NCI-H1694 (cell line): ENCODE measurements at places on chromosomes 5 and 9.

- no peak for DNase-seq
These were observed 39.2 kb downstream of the NSG2 start for GRCh38 chr5:174084691-174085154.

DNA sequence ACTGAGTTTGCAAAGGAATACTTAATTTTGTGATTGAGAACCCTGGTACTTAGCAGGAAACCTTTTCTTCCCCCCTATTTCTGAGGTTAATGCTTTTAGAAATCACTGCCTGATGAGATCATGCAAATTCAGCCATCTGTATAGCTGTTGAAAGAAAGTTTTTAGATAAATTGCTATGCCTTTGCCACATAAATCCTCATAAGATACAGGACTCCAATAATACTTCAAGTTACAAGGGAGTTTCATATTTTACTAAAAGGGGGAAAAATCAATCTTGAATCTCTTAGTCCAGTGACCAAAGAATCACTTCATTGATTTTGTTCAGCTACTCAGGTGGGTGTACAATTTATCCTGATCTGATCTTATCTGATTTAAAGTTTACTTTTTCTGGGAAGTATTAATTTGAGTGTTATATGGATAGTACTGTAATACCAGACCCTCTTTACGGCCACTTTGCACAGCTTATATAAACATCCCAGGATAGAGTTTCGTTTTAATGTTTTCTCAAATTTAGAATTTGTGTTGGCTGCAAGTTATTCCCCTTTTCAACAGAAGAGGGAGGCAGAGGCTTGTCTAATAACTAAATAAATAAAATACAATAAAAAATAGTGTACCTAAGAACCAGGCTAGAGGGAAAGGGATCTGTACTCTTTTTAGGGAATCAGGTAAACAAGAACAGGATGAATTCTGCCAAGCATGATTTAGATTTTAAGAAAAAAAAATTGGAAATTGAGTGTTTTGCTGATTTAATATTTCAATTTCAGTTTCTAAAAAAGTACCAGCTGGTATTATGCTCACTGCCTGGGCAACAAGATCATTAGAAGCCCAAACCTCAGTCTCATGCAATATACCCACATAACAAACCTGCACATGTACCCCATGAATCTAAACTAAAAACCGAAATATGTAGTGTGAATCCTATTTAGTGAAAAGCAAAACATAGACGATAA, 69.1 kb downstream of the PSAT1 start:
- DNase-seq, result peak; percentile 25

- DNase-seq, result no peak
These were observed 14.8 kb downstream of the C5orf47 start for GRCh38 chr5:174003795-174004194.

- no peak for DNase-seq
These were observed 14.0 kb upstream of the CHD1 start for GRCh38 chr5:98942847-98943246.

DNA sequence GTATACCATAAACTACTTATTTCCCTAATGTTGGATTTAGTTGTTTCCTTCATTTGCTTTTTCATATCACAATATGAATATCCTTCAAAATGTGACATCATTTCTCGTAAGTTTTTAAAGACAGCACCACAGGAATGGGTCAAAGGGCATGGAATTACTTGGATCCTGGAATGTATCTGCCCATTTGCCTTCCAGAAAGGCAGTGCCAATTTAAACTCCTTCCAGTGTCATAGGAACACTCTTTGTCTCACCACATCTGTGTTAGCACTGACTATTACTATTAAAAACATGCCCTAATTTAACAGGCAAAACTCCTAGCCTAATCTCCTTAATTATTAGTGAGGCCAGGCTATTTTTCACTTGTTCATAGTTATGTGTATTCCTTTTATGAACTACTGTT, 58.0 kb downstream of the SPTLC1 start:
- no peak for DNase-seq

DNA sequence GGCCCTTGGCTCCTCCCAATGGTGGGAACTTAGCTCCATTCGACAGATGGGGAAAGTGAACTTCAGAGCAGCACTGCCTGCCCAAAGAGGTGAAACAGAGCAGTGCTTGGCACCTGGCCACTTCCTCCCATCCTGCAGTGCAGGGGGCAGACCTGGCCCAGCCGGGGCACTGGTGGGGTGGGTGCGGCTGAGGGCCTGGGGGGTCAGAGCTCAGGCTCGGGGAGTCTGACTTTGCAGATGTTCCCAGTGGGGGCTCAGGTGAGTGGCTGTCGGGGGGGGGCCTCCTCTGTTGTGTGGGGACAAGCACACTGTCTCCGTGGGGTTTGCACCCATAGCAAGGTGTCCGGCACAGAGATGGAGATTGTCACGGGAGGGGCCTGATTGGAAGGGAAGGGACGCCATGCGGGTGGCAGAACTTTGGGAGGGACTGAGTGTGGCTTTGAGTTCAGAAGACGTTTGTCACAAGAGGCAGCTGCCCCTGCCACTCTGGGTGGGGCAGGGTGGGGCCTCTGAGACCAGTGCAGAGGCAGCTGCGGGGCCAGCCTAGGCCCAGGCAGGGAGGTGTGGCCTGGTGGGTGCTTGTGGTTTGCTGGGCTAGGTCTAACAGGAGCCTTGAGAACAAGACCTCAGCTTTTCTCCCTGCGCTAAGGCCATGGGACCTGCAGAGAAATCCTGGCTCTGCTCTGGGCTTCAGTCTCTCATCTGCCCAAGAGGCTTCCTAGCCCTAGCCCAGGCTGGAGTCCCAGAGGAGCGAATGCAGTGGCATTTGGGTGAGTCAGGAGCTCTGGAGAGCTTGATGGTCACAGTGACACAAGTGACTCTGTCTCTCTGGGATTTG, 2.5 kb downstream of the MYMK start:
- DNase-seq, result no peak

GRCh38 chr5:132813599-132814502, 749 bp downstream of the SOWAHA start:
- DNase-seq, result no peak

GRCh38 chr5:51559921-51560658, 176.8 kb downstream of the ISL1 start:
- no peak for DNase-seq
